ENCODE measurements at places on chromosomes 2 and 18.

DNA sequence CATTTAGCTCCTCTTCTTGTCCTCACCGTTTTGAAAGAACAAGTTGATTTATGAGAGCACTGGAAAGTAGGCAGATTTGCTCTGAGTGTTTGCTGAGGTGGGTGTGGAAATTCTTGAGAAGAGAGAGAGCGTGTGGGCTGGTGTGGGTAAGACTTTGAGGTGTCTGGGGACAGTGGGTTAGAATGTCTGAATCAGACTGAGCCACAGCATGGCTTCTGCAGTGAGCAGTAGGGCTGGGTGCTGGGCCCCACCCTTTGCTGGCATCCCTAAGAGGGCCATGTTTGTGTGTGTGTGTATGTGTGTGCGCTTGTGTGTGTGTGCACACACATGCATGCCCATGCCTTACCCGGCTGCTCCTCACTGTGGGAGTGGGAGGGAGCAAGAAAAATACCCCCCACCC is 63.7 kb downstream of the COPS8 start:
- DNase-seq, result no peak

DNA sequence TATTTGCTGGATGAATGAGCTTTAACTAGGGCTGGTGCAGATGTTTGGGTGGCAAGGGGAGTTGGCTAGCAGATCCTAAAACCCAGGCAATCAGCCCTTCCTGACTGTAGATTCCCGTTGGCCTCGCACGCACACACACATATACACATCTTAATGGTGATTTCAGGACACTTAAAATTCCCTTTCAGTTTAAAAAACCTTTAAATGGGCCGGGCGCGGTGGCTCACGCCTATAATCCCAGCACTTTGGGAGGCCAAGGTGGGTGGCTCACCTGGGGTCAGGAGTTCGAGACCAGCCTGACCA is 19.5 kb upstream of the MTCL1 start:
- no peak for DNase-seq

- no peak for DNase-seq
Measured at GRCh38 chr18:68445668-68446426, 269.1 kb downstream of the TMX3 start.

- no peak for DNase-seq
Measured at GRCh38 chr2:101773137-101773536, 75.6 kb downstream of the MAP4K4 start.

- DNase-seq, result no peak
Measured at GRCh38 chr2:120570001-120570400, 165.7 kb upstream of the GLI2 start.

- DNase-seq, result no peak
Measured at GRCh38 chr2:8999102-8999446, 4.4 kb downstream of the MBOAT2 start.

DNA sequence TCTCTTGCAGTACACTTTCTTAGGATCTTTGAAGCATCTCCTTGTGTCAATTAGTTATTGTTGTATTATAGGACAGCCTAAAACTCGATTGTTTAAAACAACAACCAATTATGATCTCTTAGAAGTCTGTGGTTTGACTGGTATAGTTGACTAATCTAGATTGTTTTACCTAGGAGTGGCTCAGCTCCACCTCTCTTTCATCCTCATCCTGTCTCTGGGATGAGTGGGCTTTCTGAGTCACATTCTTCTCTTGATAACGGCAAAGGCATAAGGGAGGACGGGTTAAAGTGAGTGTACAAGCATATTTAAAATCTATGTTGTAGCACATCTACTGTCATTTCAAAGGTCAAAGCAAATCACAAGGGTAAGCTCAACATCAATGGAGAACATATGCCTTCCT is 102.3 kb upstream of the GULP1 start:
- DNase-seq, result no peak

GRCh38 chr2:120520929-120521912 is 175.3 kb downstream of the INHBB start:
- no peak for DNase-seq

- no peak for DNase-seq
Measured at GRCh38 chr2:107320881-107321280, 434.9 kb upstream of the ST6GAL2 start.

All from stimulated activated CD4-positive, alpha-beta T cell treated with anti-CD3 and anti-CD28 coated beads, TNF-alpha, amount 100 ng/mL, for 1 hour (primary cell).